ENCODE measurements at places on chromosomes 4 and X.

- no peak for DNase-seq
Measured at GRCh38 chrX:14819769-14820168, 53.1 kb downstream of the FANCB start.

DNA sequence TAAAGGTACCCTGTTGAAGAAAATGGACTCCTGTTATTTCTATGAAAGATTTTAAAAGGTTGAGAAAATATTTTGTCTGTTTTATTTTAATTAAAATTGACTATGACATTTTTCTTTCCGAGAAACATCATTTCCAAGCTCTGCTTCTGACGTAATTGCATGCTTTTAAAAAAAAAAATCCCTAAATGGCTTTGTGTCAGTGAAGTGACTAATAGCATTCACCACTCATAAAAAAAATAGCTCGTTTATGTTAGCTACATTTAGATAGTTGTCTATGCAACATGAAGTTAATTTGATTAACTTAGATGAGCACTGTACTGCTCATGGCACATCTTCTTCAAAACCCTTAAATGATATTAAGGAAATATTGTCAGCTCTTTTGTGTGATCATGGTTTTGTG is 105.1 kb upstream of the KLHL13 start:
- DNase-seq = no peak

GRCh38 chr4:24511371-24512063 is 72.8 kb downstream of the DHX15 start:
- no peak for DNase-seq

DNA sequence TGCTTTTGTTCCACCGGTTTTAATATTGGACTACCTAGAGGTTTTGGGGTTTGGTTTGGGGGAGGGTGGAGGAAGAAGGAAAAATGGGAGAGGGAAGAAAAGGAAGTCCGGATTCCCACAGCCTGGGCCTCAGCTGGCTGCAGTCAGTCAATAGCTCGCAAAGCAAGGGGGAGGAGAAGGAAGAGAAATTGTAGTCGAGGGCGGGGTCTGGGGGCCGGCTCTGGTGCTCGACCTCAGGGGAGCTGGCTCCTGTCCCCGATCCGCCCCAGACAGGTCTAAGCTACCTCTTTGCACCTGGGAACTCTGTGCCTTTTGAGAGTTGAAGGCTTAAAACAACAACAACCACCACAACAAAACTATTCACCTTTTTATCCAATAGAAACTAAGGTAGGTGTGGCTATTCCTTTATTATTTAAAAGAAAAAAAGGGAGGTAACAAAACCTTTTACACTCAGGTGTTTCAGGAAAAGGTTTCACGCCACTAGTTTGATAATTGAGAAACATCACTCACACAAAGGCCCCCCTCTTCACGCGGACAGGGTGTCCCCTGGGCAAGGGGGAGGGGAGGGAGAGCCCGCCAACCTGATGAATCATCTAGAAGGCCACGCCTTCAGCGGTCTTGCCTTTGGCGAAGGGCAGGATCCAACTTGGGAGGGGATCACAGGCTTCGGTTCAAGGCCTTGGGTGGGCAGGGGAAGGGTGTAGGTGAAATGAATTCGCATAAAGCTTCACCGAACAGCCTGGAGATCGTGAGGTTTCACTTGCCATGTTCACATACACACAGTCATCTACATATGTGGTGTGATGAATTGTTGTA is 1.6 kb upstream of the LNX1 start:
- no peak for DNase-seq

DNA sequence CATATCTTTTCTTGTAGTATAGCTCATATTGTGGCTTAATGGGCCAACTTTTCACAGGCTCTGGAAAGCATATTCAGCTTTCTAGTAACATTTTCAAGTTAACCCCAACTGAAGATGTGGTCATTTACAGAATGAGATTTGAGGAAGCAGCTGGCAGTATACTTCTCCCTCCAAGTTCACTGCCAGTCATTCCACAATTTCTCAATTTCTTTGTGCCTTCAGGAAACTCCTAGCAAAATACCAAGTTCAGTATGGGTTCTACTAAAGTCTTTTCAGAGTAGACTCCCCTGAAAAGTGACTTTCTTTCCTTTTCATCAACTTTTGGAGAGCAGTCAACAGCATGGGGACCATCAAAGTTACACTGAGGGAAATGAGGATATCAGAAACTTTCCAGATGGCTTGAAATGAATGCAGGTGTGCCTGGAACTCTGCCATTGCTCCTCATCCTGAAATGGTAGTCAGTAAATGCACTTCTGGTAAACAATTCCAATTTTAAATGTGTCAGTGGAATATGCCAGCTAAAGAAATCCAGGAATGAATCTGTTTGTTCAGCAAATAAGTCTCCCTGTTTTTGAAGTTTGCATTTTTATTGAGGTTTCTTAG is 81.5 kb upstream of the TEX13D start:
- no peak for DNase-seq

GRCh38 chr4:151853034-151853433 is 92.2 kb upstream of the GATB start:
- no peak for DNase-seq

- DNase-seq = no peak
Measured at GRCh38 chr4:135277068-135277979, 1075.7 kb upstream of the PABPC4L start.

GRCh38 chr4:142823796-142824195 is 22.3 kb downstream of the INPP4B start:
- no peak for DNase-seq

DNA sequence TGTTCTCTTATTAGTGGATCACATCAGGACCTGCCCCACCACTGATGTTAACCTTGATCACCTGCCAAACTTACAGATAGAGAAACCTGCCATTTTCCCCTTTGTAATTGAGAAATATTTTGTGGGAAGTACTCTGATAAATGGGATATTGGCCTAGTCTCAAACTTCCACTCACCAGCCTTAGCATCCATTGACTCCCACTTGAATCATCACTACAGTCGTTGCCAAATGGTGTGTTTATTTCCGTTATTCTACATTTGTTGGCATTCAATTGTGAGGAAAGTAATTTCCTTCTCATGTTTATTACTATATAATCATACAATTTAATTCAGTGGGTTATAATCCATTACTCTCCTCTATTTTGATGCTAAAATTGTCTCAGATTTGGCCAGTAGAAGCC is 156.4 kb upstream of the CXCL13 start:
- DNase-seq = no peak

GRCh38 chrX:45358392-45358791 is 157.7 kb upstream of the DIPK2B start:
- no peak for DNase-seq

GRCh38 chr4:2042204-2042946 is 16.8 kb upstream of the NAT8L start:
- no peak for DNase-seq

All from coronary artery (tissue), 2 donors.